A549 treated with Mapracorat at 1 μM for 4 hours (cell line): ENCODE measurements at places on chromosomes 2 and 18. TPM values are rescaled to one million over a fixed set of nuclear protein-coding genes. Genes with fewer than 3 reads are reported as not detected.

ALPP gene
- total RNA-seq = 5.1 to 7.2 TPM (median 6.8 TPM) in 5 replicates

MARCO gene
- 0.08 to 0.27 TPM (median 0.10 TPM) in 3 of 5 replicates, not detected in the others for total RNA-seq

UBE2E3 gene
- total RNA-seq = 67.4 to 80.8 TPM (median 72.6 TPM) in 5 replicates

SIX3 gene
- 1.2 to 2.4 TPM (median 1.9 TPM) in 5 replicates for total RNA-seq

TRIM54 gene
- total RNA-seq = 0.70 to 1.3 TPM (median 0.91 TPM) in 5 replicates
